ENCODE measurements at places on chromosomes 2 and 18.

DNA sequence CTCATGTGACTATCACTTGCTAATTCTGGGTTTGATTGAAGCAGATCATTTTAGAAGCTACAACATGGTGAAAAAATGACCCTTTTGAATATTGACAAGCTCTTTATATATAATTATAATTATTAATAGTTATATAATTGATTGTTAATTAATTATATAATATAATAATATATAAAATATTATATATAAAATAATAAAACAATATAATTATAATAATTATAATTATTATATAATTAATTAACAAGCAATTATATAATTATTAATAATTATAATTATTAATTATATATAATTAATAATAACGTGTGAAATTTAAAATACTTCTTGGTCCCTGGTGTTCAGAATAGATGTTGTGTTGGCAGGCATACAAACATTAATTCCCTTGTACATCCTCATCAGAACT, 404.1 kb upstream of the CDH19 start:
- no peak for DNase-seq

GRCh38 chr2:239882331-239882732, 142.8 kb downstream of the NDUFA10 start:
- peak; percentile 51 for DNase-seq

DNA sequence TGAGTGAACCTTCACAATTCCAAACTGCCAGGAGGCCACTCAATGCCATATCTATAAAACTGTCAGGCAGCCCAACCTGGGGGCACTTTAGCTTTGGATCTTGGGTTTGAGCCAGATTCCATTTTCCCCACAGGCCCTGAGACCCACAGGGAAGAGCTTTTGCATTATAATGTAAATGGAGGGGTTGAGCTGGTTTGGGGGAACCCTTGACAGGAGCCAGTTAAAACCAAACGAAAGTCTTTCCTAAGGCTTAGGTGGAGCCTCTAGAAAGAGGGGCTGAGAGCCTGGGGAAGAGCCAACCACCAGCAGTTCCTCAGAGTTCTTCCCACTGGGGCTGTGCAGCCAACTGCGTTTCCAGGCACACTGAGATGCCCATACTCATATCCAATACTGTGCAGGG, 42.7 kb downstream of the BCL11A start:
- no peak for DNase-seq

- peak; percentile 60 for DNase-seq
These were observed 324.5 kb upstream of the MYT1L start for GRCh38 chr2:2655453-2656114.

DNA sequence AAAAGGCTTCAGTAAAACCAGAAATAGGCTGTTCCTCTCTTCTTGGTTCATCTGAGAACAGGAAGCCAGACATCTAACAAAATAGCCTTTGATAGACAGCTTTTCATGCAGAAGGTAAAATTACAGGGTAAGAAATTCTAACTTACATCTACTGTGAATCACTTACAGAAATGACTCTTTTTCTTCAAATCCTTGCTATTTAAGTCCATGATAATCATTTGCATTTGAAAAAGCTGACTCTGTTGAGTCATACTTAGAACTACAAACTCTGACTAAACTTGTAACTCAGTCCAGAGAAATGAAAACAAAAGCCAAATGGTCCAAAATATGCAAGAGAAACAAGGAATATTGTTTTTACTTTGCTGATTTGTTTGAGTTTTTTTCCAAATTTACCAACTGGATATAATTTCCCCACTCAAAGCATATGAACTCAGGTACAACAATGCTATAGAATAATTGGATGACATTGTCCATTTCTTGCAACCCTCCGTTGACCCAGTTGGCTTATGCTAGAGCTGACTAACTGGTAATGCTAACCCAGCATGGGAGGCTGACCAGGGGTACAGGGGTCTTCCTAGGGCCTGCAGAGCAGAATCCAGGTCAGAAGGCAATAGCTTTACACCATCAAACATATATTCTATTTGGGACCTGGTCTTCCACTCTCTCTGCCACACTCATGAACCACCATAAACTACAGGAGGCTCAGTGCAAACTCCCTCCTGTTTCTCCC, 18.8 kb upstream of the MREG start:
- DNase-seq, result no peak

GRCh38 chr2:38690499-38691420, 24.8 kb downstream of the GALM start:
- DNase-seq, result no peak

- no peak for DNase-seq
These were observed 88.6 kb downstream of the SMAD7 start for GRCh38 chr18:48862132-48862531.

DNA sequence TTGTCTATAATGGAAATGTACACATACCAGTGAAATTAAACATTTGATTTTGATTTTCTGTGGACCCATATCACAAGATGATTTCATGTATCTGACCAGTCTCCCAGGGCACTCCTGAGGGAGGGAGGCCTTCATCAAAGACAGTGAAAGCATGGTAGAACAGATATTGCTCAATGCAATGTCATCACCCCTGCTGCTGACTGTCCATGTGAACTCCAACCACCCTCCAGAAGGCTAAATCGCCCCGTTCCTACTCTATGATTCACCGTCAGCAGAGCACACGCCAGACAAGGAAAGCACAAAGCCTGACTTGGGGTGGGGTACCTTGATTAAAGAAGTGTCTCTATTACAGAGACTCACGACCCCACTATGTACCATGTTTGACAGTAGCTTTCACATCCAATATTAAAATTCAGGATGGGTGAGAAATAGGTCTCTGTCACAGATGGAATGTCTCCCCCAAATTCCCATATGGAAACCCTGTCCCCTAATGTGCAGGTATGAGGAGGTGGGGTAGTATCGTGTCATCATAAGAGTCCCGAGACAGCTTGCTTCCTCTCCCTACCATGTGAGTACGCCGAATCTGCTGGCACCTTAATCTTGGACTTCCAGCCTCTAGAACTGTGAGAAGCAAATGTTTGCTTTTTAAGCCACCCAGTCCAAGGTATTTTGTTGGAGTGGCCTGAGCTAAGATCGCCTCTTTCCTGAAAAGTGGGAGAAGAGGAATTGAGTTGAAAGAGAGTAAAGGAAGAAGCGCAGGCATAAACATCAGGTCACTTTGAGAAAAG, 42.4 kb downstream of the CYB5A start:
- DNase-seq, result no peak

GRCh38 chr18:59885579-59886163, 14.1 kb upstream of the PMAIP1 start:
- DNase-seq, result no peak

DNA sequence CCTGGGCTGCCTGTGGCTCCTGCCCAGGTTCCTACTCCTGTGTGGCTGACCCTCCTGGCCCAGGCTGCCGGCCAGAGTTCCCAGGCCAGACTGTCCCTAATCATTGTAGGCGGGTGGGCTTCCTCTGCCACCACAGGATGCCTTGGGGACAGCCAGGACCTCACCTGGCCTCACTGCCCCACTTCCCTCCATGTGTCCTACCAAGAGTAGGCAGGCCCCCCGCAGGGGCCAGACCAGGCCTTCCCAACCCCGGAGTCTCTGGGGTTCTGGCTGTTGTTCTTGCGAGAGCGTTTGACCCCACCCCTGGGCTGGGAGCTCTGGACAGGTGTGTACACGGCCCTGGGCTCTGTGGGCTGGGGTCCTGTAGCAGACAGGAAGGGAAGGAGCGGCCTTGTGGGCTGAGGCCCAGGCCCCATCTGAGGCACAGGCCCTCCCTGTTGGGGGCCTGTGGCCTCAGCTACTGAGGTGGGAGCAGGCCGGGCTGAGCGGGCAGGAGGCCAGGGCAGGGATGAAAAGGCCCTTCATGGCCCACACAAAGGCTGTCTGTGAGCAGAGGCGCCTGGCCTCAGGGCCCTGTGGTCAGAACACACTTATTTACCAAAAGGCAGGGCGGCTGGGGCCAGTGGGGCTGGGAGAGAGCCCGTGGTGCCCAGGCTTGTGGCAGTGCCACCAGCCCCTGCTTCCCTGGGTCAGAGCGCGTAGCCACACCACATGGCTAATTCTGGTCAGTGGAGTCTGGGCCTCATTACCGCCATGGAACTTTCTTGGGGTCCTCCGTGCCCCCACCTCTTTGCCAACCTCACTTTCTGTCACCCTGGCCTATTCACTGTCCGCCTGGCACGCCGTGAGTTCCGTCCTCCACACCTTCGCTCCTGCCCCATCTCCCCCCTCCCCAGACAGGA, 2.0 kb downstream of the SNORC start:
- DNase-seq, result peak; percentile 98

GRCh38 chr2:104408266-104408665, 445.6 kb upstream of the POU3F3 start:
- no peak for DNase-seq

DNA sequence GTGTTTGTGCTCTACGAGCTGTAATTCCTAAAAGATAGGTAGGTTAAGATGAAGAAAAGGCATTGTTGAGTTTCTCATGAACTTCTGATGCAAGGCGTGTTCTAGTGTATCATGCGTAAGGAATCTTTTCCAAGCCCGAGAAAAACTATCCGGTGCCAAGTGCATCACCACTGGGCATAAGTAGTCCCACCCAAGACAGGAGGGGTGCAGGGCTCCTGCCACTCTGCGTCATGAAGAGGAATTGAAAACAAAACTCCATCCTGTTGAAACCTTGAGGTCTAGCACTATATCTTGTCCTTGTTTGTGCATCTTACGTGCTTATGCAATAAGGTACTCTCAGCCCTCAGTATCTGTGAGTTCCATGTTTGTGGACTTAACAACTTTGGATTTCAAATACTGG, 45.7 kb downstream of the RAB31 start:
- DNase-seq, result no peak

GRCh38 chr2:67842375-67842959, 220.3 kb downstream of the C1D start:
- DNase-seq, result no peak

DNA sequence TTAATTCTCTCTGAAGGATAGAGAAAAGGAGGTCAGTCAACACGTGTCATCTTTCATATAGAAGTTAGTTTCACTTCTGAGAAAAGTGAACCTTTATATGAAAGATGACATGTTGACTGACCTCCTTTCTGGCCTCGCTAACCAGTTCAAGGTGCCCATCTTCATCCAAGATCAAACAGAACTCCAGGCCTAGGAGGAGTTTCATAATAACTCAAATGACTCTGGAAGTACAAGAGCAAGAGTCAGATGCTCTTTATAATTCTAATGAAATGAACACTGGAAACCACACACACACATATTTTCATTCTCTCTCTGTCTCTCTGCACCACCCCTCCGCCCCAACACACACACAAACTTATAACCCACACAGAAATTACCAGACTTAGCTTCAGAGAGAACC, 16.3 kb downstream of the ANKRD44 start:
- no peak for DNase-seq

GRCh38 chr18:48838921-48839818, 111.6 kb downstream of the SMAD7 start:
- DNase-seq, result no peak

DNA sequence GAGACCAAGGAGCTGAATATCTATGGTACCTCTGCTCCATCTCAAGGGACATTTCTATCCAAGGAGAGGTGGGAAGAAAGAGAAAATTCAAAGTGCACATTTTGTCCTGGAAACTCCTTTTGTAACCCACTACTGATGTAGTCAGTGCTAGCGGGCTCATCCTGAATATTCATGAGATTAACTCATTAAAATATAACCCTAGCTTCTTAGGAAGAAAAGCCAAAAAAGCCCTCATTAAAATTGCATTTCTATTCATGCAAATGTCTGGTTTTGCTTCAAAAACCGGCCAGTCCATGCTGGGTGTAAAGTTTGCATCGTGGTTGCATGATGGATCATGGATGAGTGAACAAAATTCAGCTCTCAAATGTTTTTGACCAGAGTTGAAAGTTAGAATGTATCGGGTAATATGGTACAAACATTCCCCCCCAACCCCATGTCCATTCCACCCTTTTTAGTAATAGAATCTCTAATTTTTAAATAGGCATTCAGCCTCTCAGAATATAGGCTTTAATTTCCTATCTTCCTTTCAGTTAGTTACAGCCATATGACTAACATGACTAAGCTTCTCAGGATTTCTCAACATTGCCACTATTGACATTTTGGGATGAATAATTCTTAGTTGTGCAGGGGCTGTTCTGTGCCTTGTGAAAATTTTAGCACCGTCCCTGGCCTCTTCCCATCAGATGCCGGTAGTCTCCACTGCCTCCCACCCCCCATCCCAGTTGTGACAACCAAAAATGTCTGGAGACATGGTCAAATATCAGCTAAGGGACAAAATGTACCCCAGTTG, 104.2 kb upstream of the RND3 start:
- no peak for DNase-seq

- no peak for DNase-seq
These were observed 85.5 kb upstream of the TMEM247 start for GRCh38 chr2:46393865-46394264.

DNA sequence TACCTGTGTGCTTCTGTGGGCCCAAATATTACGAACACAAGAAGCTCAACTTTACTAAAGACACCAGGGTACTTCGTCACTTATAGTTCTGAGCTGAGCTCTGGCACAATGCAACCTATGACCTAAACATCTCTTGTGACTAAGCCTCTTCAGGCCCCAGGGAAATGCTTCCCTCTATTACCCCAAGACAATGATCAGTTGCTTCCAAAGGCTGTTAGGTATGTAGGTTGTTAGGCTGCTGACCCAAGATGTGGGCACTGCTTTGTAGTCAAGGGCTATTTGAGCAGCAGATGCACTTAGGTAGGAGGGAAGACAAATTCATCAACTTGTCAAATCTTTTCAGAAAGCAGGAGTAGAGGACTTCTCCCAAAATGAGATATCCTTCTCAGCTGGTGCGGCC, 640.1 kb downstream of the EPHA4 start:
- no peak for DNase-seq

DNA sequence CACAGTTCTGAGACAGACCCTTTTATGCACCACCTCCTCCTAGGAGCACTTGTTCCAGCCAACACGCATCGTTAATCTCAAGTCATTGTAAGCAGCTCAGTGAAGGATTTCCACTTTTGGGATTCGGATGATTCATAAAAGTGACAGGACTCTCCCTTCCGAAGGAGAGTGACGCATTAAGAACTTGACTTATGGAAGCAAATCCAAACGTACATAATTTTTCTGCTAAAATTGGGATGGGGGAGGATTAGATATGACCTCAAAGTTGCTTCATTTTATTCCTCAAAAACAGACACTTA, 165.7 kb downstream of the TWIST2 start:
- DNase-seq, result no peak

- no peak for DNase-seq
These were observed 25.5 kb upstream of the CEP68 start for GRCh38 chr2:65030476-65031332.

GRCh38 chr2:74560591-74560990, 6.1 kb downstream of the DOK1 start:
- DNase-seq, result no peak

Measured in posterior cingulate gyrus (tissue), 11 donors.